CMK (cell line): ENCODE measurements at places on chromosomes 2 and 18.

GRCh38 chr2:200203381-200203827, 103.1 kb upstream of the SPATS2L start:
- DNase-seq: no peak

DNA sequence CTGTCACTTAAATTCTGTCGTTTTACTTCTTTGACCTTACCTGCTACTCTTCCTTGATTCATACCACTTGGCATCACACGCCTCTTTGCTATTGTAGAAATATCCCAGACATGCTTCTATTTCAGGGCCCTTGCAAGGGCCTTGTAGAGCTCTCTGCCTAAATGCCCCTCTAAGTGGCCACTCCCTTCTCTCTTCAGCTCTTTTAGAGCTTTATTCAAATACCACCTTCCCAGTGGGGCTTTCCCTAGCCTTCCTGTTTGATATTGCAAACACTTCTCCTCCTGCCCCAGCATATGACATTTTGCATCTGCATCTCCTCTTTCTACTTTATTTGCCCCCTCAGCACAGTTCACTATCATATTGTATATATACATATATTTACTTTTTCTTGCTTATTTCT, 54.0 kb downstream of the PELI1 start:
- no peak for DNase-seq

GRCh38 chr2:26989156-26989555, 18.7 kb downstream of the MAPRE3 start:
- DNase-seq: no peak

- DNase-seq: no peak
These were observed 55.3 kb upstream of the AFF3 start for GRCh38 chr2:100197631-100198153.

- no peak for DNase-seq
These were observed 20.4 kb downstream of the KDSR start for GRCh38 chr18:63346480-63347183.

DNA sequence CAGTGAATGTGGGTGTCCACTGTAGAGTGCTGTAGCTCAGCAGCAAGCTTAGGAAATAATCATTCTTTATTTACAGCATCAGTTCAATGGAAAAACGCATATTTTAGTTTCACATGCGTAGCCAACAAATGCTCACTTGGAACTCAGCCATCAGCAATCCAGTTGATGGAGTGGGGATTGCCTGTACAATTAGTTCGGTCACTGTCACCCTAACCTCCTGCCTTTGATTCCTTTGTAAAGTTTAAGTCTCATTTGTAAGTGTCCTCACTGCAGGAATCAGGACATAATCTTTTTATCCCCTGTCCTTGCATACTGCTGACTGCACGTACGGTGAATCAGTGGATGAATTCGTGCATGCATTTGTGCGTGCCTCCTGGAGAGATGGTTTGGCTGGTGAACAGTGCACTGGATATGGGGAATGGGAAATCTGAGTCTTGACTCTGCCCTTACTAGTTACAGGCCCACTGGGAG, 55.9 kb downstream of the RAB31 start:
- DNase-seq: no peak

DNA sequence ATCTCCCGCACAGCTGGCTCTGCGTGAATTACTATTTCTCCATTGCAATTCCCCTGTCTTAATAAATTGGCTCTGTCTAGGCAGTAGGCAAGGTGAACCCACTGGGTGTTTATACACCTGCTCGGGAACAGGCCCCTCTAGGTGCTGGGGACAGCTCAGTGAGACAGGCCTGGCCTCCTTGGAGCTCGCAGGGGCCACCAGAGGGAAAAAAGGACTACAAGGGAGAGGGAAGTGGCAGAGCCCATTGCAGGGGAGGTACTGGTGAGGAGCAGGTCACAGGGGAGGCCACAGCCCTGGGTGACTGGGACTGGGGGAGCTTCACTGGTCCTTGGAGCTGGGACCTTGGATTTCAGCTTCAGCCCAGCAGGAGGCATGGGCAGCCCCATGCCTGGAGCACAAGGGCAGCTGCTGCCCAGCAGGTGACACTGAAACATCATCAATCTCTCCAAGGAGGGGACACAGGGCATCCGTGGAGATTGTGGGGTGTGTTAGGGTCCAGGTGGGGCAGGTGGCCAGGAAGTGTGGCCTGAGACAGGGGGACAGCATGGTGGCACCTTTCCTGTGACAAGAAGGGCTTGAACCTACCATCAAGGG, 31.2 kb downstream of the NGEF start:
- no peak for DNase-seq

GRCh38 chr2:170258382-170258781, 80.4 kb downstream of the MYO3B start:
- DNase-seq: no peak

DNA sequence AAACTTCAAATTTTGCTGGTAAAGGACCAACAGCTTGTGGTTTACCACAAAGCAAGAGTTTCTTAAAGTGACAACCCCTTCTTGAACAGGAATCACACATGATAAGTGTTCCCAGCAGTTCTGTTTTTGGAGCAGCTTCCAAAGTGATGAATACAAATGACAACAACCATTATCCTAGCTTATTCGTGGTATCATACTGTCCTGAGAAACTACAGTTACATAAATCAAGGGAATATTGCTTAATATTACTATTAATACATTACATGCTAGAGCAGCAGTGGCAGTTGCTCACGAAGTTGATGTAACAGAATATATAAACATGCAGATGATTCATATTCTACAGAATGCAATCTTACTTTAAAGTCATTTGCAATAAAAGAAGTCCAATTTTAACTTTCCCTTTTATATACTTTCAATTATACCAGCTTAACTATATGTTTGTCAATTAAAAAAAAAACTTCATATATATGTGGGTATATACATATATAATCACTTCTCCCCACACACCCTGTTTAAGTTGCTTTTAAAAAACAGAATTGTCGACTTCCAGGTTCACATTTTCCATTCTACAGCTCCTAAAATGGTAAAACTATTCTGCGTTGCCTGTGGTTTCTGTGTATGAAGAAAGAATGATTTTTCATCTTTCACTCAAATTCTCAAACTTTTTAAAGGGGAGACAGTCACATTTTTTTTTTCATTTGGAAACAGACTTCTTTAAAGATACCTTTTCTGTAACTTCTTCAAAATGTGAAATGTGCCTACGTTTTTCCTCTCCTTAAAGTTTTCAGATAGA, 713.6 kb downstream of the TDRD15 start:
- DNase-seq: no peak

DNA sequence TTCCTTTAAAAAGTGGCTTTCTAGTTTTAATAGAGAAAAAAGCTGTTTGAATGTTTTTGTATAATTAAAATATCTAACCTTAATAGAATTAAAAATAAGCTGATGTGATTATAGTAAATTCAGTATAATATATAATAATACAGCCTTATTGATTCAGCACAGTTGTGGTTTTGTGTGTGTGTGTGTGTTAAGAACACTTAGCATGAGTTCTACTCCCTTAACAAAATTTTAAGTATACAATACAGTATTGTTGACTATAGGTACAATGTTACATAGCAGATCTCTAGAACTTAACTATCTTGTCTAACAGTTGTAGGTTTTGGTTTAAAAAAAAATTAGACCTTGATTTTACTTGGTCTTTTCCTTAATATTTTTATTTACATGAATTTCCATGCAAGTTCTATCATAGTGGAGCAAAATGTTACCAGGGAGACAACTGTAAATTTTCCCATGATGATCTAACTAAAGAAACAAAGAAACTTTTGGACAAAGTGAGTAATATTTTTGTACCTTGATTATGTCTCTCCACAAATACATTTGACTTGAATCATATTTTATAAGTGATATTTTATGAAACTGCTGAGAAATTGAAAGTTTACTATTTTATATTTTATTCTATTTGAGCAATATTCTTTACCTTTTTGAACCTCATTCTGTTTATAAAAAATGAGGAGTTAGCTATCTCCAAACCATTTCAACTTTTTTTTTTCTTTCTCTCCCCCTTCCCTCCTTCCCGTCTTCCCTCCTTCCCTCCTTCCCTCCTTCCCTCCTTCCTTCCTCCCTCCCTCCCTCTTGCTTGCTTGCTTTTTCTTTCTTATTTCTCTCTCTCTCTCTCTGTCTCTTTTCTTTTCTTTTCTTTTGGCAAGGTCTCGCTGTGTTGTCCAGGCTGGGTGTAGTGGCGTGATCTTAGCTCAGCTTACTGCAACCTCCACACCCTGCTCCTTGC, 46.3 kb downstream of the ZC3H6 start:
- DNase-seq: no peak

DNA sequence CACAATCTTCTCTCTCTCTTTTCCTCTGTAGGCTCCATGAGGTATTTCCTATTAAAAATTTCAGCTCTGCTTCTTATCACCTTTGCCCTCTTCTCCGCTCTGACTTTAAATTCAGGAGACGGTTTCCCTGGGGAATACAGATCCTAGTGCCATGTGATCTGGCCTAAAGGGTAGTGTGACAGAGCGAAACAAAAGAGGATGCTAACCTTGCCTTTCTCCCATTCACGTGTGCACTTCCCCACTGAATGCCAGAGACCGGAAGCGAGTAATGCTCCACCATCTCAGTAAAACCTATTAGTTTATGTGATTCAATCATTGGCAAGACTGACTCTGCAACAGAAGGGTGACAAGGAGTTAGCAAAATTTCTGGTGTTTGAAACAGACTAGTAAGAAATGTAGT, 358.3 kb downstream of the ZNF521 start:
- DNase-seq: no peak

DNA sequence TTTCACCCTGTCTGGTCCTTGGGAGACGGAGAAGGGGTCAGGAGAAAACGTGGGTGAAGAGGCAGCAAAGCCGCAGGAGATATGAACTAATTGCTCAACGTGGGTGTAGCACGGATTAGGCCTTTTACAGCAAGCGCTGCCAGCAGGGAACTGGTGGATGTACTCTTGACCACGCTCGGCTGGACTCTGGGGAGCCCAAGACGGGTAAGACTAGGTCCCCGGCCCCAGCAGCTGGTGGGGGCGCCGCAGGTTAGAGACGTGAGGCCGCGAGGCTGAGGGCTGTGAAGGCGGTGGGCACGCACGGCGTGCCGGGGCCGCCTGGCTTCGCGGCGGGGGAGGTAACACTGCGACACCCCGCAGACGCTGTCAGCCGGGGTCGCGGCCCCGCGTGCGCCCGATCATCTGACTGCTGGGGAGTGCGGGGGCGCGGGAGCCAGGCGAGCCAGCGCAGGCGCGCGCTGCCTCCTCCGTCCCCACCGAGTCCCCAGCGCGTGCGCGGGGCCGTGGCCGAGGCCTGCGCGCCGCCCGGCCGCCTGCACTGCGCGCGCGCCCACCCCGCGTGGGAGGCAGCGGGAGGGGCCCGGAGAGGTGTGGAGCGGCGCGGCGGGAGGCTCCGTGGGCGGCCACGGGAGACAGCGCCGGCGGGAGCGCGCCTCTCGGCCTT, at the start of gene CLIP4:
Gene CLIP4 (plus strand): TSS at position 470 of the 664 bp plus-strand sequence. CDS start 5,974 bp downstream, outside the sequence.
- DNase-seq: no peak

GRCh38 chr2:51662187-51662586, 630.3 kb upstream of the NRXN1 start:
- DNase-seq: no peak

DNA sequence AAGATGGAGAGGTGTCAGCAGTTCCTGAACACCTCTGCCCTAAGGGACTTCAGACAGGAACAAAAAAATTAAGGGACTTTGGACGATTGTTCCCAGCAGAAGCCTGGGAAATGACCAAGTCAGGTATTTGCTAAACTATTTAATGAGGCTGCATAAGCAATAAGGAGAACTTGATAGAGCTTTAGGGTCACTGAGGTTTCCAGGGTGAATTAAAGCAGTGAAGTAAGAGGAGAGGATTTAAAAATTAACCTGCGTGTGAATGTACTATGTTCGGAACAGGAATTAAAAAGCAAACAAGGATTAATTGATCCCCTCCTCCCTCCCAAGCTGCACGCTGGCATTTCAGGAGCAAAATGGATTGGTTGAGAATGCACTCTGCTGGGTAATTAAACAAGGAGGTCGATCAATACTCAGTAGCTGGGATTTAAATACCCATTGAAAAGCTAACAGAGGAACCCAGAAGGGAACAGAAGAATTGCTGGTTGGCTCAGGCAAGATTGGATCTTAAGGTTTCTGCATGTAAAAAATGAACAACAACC, 157.2 kb downstream of the RNF152 start:
- no peak for DNase-seq

DNA sequence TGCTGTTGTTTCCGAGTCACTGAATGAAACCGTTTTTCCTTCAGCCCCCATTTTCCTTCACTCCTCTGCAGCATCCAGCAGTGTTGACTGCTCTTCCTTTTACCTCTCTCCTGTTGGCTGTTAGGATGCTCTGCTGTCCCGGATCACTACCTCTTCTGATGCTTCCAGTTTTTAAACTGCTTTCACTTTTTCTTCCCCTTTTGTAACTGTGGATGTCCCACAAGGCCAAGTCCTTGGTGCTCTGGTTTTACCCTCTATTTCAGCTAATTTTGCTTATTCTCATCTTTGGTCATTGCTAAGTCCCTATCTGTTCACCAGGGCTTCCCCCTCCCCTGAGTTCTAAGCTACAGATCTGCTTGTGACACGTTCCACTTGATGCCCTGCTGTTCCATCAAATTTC, 39.4 kb upstream of the MAP4K3 start:
- no peak for DNase-seq

DNA sequence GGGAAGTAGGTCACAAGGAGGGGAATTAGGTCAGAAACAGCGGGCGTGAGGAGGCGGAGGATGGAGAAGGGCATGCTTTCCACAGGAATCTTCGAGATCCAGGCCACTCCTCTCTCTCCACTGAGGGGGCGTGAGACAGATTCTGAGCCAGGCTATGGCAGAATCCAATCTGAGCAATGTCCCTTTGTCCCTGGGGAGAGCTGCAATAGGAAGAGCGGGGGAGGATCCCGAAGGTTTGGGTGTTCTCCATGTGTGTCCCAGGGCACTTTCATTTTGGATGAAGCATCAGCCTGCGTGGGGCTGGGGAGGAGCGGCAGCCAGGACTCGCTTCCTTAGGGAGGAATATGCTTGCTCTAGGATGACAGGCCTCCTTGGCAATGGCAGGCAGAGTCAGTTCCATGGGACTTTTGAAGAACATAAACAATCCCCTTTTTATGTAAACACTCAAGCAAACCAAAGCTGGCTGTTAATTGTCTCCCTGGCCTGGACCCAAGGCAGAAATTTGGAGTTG, 84.0 kb downstream of the LIPG start:
- DNase-seq: no peak

- no peak for DNase-seq
These were observed 81.1 kb upstream of the TAF1B start for GRCh38 chr2:9762164-9762563.

DNA sequence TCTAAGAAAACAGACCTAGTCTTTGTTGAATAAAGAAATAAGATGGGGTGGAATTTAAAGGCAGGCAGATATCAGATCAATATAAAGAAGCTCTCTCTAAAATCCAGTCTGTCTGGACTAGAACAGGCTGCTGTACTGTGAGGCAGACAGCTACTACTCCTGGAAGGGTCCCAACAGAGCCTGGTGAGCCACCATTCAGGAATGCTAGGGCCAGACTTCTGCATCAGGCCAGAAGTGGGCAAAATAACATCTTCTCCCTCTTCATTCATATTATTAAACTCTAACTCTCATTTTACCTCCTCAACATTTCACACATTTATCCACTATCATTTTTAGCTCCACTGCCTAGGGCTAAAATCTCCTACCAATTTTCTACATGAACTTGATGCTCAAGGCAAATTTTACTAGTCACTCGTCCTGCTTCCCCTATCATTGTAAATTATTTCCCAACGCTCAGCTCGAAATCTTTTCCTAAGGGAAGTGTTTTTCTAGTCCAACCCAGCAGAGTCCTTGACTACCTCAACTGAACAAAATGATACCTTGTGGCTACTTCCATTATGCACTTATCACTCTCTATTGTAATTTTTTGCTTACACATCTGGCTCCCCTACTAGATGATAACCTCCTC, 45.2 kb upstream of the GLS start:
- DNase-seq: no peak

GRCh38 chr2:203763938-203764664, 57.7 kb downstream of the CD28 start:
- no peak for DNase-seq

- DNase-seq: no peak
These were observed 29.9 kb upstream of the AGAP1 start for GRCh38 chr2:235463893-235464292.
